ENCODE measurements at places on chromosomes 2 and 18.

- no peak for DNase-seq
These were observed 648.1 kb downstream of the CPS1 start for GRCh38 chr2:211204456-211204855.

GRCh38 chr18:9217743-9218451 lies 81.3 kb downstream of the ANKRD12 start:
- no peak for DNase-seq

DNA sequence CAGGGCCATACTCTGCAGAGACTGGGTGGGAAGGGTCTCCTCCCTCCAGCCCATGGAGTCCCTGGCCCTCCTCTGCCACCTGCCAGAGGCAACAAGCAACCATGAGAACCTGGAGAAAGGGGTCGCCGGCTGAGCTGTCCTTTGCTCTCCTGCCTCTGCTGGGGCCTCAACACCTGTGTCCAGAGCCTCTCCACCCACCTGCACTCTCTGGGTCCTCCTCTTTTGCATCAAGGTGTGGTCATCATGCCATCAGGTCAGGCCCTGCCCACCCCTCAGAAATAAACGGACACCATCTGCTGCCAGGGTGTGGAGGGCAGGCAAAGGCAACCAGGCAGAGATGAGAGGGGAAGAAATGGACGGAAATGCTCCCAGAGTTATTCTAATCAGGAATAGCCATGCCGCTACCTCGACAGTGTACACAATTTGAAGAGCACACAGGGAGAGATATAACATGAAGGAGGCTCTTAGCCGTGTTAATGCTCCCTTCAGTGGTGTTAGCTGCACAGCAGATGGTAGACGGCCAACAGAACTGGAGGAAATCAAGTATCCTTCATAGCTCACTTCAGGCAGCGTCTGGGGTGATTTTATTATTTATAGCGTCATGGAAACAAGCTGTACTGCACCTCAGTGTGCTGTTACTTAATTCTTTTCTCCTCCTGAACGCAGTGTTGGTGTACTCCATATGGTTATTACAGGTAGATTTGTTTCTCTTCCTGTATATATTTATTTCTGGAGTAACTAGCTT lies 247.9 kb downstream of the TSN start:
- DNase-seq, result no peak

DNA sequence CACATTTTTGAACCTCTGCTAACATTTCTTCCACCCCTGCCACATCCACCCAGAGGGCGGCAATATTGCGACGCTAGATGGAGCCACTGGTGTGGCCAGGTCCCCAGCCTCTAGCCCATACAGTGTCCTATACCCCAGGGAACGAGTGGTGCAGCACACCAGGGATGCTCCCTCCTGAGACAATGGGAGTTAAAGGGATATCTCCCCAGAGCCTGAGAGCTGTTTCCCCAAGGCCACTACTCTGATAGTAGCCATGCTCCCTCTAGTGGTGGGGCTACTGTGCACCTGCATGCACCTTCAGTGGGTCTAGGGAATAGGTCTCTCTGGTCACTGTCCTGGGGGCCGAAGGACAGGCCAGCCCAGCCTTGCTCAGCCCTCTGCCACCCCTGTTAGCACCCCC lies 336.4 kb upstream of the FSHR start:
- peak; percentile 38 for DNase-seq

DNA sequence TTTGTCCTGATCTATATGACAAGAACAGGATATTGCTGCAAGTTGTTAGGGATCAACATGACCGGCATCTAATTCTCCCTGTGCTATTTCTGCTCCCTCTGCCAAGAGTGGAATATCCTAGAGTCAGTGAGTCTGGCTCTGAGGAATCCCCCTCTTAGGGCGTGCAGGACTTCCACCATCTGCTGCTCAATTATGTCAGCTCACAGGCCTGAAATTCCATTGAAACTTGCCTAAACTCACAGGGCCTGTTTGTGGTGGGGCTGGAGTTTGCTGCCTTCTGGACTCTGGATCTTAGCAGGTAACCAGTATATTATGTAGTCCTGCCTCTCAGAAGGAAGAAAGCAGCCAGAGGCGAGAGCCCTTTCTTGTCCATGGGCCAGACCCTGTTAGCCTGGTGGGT lies 323.0 kb downstream of the TSN start:
- DNase-seq, result no peak

- DNase-seq, result no peak
These were observed 103.9 kb downstream of the PMAIP1 start for GRCh38 chr18:60003610-60004185.

GRCh38 chr2:181467966-181468707 lies 11.0 kb downstream of the ITGA4 start:
- no peak for DNase-seq

GRCh38 chr2:108413711-108414095 lies 35.3 kb upstream of the GCC2 start:
- DNase-seq, result no peak

DNA sequence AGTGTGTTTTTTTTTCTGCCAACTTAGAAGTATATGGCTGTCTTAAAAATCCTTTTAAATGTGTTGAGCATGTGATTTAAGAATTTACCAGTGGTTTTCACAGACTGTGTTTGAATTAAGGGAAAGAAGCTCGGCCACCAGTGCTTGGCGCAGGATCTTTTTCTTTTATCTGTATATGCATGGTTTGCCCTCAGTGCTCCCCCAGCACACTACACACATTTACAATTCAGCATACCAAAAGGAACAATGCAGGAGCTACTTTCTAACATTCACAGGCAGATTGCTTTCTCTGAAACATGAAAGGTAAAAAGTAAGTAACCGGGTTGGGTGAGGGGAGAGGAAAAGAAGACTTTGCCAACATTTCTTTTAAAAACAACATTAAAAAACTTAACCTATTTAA lies 3.9 kb downstream of the SALL3 start:
- DNase-seq, result no peak

DNA sequence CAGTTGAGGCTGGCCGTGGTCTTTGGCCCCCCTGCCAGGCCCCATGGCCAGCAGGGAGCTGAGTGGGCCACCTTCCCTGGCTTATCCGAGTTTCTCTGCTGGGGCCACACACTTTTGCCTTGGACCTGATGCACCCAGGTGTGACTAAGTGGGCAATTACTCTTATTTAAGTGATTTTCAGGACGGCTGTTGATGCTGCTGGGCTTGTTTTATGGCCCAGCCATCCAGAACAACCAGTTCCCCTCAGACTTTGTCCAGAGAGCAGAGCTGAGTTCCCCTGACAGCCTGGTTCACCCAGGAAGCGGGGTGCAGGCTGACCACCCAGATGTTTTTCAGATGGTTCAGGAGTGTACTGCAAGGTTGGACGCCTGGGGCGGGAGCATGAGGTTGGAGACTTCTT lies 68.8 kb downstream of the GLI2 start:
- no peak for DNase-seq

- DNase-seq, result peak; percentile 29
These were observed 21.0 kb upstream of the EDAR start for GRCh38 chr2:109009920-109010610.

GRCh38 chr18:12282442-12283039 lies 25.5 kb upstream of the TUBB6 start:
- no peak for DNase-seq

GRCh38 chr2:20580690-20581437 lies 70.0 kb downstream of the HS1BP3 start:
- no peak for DNase-seq

DNA sequence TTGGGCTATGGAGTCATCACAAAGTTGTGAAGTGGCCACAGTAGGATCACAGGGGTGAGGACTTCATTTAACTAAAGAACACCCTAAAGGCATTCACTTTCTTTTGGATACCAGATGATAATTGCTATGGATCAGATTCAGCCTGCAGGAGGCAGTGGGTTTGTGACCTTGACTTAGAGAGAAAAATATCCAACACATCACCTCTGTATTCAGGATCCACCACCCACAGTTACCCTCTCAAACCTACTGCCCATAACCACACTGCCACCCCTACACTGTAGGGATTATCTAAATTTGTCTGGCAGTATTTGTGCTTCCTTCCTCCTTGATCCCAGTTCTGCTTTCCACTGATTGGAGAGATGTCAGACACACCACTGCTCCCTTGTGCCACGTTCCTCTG lies 269.4 kb downstream of the MYCN start:
- no peak for DNase-seq

GRCh38 chr2:95047629-95048510 lies 22.4 kb downstream of the MAL start:
- DNase-seq, result no peak

- peak; percentile 12 for DNase-seq
These were observed 249.1 kb upstream of the SIX2 start for GRCh38 chr2:45258311-45258710.

DNA sequence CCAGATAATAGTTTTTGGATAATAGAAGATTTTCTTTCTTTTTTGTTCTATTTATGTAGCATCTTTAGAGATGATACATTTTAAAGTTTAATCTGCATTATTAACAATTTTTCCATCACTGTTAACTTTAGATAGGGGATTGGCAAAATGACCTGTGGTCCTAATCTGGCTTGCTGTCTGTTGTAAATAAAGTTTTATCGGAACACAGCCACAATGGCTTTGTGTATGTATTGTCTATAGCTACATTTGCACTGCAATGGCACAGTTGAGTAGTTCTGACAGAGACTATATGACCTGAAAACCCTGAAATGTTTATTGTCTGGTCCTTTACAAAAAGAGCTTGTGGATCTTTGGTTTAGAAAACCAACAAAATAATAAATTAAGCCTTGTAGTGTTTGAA lies 97.0 kb upstream of the CERS6 start:
- DNase-seq, result no peak

DNA sequence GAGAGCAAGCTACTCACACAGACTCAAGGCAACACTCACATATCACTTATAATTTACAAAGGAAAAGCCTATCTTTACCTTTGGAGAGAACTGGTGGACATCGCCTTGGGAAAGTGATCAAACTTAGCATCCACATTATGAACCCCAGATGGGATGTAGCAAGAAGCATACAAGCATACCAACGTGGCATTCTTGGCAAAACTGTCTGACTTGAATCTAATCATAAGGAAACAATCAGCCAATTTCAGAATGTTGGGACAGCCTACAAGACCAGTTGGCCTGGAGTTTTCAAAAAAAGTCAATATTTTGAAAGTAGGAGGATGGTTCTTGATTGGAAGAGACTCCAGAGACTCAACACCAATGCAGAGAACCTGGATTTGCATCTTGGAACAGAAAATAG lies 79.1 kb upstream of the PMAIP1 start:
- no peak for DNase-seq

- DNase-seq, result no peak
These were observed 232.9 kb downstream of the HDAC4 start for GRCh38 chr2:239167766-239168444.

- no peak for DNase-seq
These were observed 131.2 kb downstream of the EIPR1 start for GRCh38 chr2:3246406-3246805.

DNA sequence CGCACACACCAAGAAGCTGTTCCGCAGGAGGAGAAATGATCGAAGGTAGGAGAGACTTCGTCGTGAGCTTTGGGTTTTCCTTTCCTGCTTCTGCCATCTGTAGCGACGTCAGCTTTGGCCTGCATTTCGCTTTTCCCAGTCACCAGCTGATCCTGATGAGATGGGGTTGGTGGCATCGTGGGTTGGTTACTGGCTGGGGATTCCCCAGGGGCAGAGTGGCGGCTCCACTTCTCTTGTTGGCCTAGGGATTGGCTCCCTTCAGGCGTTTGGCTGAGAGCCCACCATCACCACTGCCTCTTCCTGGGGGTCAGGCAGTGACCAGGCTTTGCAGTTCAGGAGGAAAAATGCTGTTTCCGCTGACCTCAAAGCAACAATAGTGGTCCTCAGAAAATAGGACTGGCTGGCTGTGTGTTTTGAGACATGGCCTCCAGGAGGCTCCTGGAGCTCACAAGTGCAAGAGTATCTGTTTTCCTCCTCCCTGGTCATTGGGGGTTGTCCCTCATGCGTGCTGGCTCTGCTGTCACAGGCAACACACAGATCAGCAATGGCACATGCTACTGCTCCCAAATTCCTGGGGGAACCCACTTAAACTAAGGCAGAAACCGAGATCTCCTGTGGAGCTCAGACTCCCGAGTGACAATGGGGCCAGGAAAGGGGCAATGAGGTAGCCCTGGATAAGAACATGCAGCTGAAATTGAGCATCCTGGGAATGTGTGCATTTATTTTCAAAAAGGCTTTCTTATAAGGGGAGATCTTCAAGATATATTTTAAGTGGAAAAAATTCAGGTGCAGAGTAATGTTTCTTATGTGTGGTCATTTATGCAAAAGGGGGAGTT lies 173.0 kb downstream of the CTIF start:
- DNase-seq, result peak; percentile 61

DNA sequence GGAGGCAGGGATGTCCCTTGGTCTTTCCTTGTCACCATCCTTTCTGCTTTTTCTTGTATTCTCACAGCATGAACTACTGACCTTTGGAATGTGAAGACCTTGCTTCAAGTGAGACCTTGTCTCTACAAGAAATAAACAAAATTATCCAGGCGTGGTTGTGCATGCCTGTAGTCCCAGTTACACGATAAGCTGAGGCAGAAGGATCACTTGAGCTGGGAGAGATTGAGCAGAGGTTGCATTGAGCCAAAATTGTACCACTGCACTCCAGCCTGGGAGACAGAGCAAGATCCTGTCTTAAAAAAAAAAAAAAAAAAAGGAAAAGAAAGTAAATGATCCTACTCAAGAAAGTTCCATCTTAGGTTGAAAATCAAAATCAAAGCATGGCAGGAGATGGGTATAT lies 173.7 kb downstream of the IRS1 start:
- DNase-seq, result no peak

GRCh38 chr2:65215946-65216345 lies 11.7 kb upstream of the ACTR2 start:
- DNase-seq, result peak; percentile 52

- peak; percentile 75 for DNase-seq
These were observed 19.5 kb upstream of the TMEM163 start for GRCh38 chr2:134738141-134738870.

DNA sequence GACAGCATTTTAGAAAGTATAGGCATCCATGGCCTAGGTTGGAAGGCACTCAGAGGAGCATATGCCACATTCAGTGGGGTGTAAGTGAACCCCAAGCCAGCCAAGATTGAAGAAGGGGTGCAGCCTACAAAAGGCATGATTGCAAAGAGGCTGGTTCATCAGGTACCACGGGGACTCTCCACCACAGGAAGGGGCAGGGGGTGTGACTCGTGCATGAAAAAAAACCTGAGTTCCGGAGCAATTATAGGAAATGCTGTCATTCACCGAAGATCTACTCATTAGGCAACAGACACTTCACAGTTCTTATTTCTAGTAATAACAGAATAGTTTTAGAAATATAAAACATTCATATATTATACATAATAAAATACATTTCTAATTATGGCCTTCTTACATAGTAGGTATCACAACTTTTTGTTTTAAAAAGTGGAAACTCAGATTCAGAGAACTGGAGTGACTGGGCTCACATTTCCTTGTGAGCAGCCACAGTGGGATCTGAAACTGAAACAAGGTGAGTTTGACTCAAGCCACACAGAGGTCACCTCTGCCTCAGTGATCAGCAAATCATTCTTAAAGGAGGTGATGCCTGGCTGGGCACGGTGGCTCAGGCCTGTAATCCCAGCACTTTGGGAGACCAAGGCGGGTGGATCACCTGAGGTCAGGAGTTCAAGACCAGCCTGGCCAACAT lies 188.4 kb upstream of the GYPC start:
- no peak for DNase-seq
